Prostate gland (tissue), 2 donors: ENCODE measurements at places on chromosomes 7 and 10. TPM values are rescaled to one million over a fixed set of nuclear protein-coding genes. Genes with fewer than 3 reads are reported as not detected.

DNA sequence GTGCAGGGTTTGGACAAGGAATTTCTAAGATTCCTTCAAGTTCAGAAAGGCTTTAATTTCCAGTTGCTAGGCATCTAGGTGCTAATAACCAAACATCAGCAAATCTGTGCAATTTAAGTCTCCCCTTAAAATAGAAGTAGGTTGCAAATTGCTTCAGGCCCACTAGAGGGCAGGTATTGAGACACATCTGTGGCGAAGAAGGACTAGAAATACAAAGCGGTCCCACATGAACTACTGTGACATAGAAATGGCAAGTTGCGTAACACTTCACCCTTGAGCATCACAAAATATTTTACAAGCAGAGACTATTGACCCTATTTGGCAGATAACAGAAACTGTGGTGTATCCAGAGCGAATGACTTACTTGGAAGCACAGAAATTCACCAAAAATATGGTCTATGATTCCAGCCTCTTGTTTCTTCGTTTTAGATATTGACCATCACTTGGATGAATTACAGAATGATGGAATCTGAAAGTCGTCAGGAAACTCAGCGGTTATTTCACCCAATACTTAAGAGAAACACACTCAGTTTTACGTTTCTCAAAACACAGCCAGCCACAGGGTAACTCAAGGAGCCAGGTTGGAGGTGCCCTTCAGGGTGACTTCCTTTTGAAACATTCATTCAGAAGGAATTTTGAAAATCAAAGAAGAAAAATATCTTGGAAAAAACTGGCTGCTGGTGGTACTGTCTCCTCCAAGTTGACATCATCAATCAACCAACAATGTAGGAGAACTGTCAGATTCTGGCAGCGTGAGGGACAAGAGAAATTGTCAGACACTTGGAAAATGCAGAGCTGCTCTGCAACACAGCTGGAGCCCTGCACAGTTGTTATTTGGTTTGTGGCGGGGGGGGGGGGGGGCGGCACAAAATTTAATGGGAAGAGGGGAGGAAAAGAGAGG, 256.3 kb upstream of the MINDY3 start:
- DNase-seq = no peak

GRCh38 chr7:136063326-136063666, 86.1 kb upstream of the MTPN start:
- DNase-seq = no peak

- no peak for DNase-seq
These were observed 60.4 kb downstream of the CLIP2 start for GRCh38 chr7:74349621-74350020.

GRCh38 chr10:47092831-47093230, 181.6 kb downstream of the PTPN20 start:
- DNase-seq = no peak

GRCh38 chr10:43943818-43944360, 295.2 kb upstream of the ZNF32 start:
- no peak for DNase-seq

DNA sequence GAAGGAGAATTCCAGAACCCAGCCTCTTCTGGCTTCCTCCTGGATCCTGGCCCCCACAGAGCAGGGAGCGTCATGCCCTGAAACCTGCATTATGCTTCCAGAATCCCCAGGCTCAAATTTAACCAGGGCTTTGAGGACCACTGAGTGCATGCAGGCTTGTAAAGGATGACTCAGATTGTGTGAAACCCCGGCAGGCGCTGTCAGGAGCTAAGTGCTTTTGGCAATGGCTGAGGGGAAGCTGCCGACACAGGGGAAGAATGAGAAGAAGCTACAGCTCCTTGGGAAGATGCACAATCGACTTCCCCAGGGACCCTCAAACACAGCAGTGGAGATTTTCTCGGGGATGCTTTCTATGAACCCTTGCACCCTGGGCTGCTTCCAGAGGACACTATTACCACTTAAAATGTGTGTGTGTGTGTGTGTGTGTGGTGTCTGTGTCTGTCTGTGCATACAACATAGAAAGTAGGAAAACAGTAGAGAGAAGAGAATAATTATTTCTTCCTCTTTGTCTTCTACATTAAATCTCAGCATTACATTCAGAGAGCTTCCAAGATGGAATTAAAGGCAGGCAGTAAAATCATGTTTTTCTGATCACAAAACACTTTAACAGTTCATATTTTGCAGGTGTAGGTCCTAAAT, 183.5 kb upstream of the INHBA start:
- no peak for DNase-seq

- no peak for DNase-seq
These were observed 808.7 kb upstream of the AUTS2 start for GRCh38 chr7:68789597-68789996.

Gene ZNF736
- total RNA-seq = 23.4 TPM

DNA sequence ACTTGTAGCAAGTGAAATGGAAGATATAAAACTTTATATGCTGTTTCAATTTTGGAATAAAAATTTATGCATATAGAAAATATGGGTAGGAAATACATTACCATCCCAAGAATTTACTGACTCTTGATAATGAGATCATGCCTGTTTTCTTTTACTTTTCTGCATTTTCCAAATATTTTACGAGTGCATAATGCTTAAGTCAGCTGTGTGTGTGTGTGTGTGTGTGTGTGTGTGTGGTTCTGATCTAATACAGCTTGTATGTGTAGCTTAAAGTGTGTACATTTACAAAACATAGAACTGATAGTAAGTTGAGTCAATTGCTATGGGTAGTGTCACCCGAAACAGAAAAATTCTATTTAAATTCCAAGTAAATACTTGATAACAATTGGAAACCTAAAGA, 315.9 kb upstream of the LRRN3 start:
- no peak for DNase-seq

DNA sequence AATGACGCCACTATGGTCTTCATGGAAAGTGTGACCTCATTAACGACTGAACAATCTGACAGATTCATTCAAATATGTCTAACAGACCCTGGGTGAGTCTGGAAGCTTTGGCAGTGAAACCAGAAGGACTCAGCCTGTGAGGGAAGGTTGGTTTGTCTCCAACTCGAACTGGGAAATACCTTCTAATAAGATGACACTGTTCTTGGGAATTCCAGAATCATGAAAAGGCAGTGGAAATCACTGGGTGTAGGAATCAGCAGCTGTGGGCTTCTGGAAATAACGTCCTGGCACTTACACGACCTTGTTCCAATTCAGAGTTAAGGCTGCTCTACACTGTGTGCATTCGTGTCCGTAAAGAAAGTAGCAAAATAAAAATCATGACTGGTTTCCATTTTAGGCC, 75.1 kb downstream of the DGKI start:
- no peak for DNase-seq

Gene ZNF488
- total RNA-seq = 1.9 TPM
